CD4-positive, alpha-beta T cell treated with Interleukin-15 for 4 hours (primary cell): ENCODE measurements at places on chromosomes 7 and 10.

DNA sequence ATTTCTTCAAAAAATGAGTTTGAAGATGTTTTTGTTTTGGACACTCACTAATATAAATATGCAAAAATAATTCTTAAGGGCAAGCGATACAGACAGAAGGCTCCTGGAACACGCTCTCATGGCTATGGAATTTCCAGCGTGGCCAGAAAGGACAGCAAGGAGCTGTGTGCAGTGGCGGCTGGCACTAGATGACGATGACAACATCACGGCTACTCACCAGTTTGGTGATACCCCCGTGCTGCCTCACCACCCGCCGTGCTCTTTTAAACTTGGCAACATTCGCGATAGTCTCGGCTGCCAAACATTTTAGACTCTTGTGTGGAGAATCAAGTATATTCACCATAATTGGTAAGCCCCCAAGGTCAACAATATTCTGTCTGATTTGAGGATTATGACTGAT is 54.9 kb downstream of the ODAD2 start:
- DNase-seq, result no peak

- no peak for DNase-seq
These were observed 149.8 kb downstream of the DOCK4 start for GRCh38 chr7:112056409-112056808.

DNA sequence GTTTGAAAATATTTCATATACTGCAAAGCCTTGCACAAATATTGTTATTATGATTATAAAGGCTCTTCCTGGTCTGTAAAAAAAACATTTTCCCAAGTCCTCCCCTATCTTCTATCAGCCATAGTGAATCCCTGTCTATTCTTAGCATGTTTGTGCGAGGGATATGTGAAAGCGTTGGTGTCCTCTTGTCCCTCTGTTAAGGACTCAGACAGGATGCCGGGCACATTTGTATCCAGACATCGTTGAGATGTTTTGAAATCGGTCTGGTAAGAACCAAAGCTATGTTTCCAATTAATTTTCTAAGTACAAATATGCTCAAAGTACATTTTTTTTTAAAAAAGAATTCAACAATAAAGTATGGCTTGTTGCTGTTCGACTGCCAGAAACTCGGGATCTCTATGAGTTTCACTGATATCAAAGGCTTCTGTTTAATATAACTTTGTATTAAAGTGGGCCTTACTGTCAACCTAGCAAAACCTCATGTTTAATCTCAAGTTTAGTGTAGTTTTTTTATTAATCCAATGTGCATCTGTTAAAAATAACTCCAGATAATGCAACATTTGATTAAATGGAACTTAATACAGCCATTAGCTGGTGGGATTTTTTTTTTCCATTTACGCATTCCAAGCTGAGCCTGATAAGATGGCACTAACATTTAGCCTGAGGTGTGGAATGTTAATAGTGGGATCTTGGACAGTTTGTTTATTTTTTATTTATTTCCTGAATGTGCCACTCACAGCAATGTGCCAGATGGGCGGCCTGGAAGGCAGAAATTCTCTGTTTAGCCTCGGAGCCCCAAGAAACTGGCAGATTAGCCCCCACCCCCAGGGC is 754.3 kb downstream of the LRMDA start:
- no peak for DNase-seq

GRCh38 chr10:78684947-78685346 is 383.8 kb upstream of the ZMIZ1 start:
- no peak for DNase-seq

GRCh38 chr10:11441151-11441535 is 170.3 kb downstream of the USP6NL start:
- no peak for DNase-seq

DNA sequence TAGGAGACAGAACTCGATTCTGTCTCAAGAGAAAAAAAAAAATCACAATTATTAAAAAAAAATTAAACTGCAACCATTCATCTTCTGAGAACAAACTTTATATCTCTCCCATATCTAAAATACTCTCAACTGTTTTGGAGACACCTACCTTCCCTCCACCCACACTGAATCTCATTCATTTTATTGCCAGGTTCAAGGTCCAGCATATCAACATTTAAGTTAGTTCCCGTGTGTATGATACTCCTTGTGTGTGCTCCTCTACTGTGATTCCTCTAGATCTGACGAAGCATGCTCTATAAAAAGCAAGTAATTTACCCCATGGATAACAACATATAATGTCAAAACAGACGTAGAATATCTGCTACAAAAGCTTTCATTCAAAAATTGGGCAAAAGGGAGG is 351.8 kb upstream of the SORCS1 start:
- DNase-seq, result no peak

DNA sequence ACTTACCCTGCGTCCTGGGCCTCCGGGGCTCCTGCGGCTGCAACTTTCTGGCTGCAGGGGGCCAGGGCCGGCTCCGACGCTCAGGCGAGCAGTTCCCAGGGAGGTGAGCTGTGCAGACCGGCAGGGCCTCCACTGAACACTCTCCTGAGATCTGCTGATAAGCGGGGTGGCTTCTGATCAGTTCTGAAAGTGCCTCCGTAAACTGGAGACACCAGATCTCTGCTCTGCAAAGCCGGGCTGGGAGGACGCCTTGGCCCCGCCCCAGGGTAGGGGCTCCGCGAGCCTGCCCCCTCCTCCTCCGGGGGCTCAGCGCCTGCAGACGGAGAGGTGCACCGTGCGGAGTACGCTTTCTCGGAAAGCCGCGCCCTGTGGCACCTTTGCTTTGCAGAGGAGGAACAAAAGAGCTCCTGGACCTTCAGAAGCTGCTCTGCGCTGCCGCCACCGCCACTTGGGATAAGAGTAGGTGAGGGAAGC is 141.3 kb upstream of the VKORC1L1 start:
- DNase-seq, result no peak

GRCh38 chr10:43254881-43255633 is 11.8 kb downstream of the RASGEF1A start:
- no peak for DNase-seq

DNA sequence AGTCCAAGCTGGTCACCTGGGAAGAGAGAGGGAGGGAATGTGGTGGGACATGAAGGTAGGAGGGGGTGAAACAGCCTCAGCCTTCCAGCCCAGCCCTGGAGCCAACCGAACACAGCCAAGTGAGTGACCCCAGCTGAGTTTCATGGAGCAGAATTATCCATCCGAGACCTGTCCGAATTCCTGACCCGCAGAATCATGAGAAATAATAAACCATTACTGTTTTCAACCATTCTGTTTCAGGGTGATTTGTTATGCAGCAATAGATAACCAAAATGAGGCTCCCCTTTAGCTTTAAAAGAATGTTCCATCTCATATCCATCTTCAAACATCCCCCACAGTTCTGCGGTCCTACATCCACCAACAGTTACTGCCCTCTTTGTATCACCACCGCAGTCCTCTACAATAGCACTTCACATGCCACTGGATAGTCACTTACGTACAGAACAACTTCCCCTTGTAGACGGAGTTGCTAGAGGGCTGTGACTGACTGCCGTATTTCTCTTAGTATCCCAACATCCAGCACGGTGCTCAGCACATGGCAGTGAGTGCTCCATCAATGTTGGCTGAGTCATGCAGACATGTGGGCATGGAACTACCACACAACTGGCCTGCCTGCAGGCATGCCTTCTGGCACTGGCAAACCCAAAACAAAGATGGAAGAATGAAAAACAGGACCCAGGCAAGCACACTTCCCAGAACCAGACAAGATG is 18.5 kb downstream of the KIAA1549 start:
- no peak for DNase-seq

GRCh38 chr10:7038416-7038815 is 372.4 kb downstream of the SFMBT2 start:
- DNase-seq, result no peak

DNA sequence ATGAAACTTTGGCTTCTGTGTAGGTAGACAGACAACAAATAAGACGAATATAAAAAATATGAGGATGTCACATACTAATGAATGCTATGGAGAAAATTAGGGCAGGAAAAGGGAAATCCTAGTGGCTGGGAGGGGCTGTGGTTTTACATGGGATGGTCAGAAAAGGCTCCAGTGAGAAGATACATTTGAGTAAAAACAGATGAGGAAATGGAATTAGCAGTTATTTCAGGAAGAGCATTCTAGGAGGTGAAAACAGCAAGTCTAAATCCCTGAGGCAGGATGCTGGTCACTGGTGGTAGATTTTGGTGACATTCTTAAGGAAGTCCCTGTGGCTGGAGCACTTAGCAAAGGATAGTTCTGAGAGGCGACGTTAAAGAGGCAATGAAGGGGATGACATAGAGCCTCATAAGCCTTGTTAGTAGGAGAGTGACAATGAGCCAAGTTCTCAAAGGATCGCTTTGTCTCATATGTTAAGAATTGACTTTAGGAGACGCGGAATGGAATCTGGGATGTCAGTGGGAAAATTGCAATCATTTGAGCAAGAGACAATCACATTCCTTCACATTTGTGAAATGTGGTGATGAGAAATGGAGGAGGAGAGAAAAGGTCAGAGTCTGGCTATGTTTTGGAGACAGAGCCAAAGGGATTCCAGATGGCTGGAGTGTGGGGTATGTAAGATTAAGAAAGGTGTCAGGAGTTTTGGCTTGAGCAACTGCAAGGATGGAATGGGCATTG is 384.7 kb upstream of the FZD8 start:
- no peak for DNase-seq

- no peak for DNase-seq
These were observed 38.2 kb upstream of the CDK6 start for GRCh38 chr7:92874567-92874966.

DNA sequence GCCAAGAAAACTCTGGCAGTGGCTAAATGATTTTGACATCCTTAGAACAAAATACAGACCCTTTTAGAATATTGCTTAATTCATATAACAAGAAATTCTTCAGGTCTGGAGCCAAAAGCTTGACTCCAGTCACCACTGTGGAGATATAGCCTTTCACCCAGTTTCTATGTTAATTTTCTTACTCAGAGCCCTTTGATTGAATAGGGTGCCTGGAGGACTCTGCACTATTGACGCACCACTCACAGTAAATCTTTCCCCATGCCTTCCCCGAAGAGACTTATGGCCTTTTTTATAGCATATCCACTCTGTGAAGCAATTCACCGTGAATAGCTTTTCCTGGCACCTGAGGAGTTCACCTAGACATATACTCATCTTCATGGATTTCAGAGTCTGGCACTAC is 613.8 kb downstream of the ZWINT start:
- no peak for DNase-seq

GRCh38 chr10:117554241-117554814 is 11.8 kb downstream of the EMX2 start:
- no peak for DNase-seq

- DNase-seq, result peak; percentile 54
These were observed 34.1 kb downstream of the NET1 start for GRCh38 chr10:5446390-5446926.

GRCh38 chr7:155462163-155462735 is 4.3 kb downstream of the EN2 start:
- no peak for DNase-seq

- DNase-seq, result no peak
These were observed 399.4 kb downstream of the PLXDC2 start for GRCh38 chr10:20215547-20216152.

GRCh38 chr7:55427800-55428199 is 62.7 kb downstream of the LANCL2 start:
- no peak for DNase-seq

DNA sequence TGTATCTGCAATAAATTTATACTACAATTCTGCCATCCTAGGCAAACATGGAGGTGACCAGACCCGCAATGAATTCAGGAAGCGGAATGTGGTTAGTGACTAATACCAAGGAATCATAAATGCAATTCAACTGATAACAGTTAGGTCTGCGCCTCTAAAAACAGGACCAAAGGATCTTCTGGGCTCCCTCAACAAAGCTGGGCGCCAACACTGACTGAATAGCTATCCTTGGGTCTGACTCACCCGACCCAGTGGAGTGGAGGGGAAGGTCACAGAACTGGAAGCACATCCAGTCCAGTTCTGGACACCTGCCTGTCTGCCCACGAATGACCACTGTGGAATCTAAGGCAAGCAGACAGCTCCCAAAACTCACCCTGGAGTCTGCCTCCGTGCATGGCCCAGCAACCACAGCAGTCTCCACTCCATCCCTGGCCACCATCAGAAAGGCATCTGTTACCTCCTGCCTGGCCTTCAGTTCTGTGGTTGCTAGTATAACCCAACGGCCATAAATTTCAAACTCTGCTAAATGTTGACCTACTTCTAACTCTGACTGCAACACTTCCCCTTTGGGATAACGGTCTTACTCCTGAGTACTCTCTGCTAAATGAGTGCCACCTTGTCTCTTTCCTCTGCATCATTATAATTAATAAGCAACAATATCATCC is 43.0 kb upstream of the DLX6 start:
- DNase-seq, result no peak

- DNase-seq, result peak; percentile 65
These were observed 81.3 kb upstream of the KLF6 start for GRCh38 chr10:3866332-3866731.

- DNase-seq, result no peak
These were observed 530.9 kb downstream of the PTPRN2 start for GRCh38 chr7:158056761-158057160.

- DNase-seq, result no peak
These were observed 25.9 kb downstream of the STEAP4 start for GRCh38 chr7:88280801-88281200.

- no peak for DNase-seq
These were observed 2.3 kb downstream of the ELMO1 start for GRCh38 chr7:37446371-37446770.

DNA sequence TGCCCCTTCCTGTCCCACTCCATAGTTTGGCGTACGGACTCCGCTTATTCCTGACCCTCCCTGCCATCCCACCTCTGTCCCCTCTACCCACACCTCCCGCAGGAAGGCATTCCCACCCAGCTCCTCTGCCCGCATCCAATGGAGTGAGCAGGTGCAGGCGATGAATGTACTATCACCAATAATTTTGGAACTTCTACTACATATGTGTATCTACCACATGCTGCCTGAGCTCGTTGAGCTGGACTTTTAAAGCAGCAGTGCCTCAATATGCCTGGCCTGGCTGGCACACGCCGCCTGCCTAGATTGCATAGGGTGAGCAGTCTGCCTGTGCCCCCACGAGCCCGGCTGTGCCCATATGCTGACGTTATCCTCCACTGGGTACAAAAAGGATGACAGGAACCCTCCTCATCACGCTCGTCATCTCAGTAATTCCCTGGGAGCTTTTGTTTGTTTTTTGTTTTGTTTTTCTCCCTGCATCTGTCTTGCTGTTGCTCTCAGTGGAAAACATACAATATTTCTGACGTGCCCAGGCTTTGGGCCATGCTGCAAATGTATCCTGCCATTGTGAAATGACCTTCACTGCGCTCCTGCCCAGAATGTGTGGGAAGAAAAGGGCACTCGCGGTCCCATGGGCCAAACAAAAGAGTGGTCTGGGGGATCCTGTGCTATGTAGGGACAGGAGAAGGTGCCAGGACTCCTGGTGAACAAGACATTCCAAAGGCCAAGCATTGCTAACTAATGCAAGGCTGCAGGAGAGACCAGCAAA is 302.8 kb downstream of the PTPRN2 start:
- no peak for DNase-seq

DNA sequence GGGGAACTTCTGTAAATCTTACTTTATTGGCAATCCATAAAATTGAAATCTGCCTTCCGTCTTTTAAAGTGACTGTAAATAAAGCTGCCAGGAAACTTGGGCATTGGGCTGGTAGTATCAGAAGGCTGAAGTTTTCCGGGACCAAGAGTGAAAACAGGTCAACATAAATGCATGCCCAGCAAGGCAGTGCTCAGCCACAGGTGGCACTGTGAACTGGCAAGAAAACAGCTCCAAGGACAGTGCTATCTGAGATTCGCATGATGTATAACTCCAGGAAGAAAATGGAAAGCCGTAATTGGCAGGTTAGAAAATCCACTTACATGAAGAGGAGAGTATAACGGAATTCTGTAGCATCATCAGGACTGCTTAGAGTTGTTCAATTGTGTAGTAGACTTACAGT is 1.9 kb upstream of the INSYN2A start:
- DNase-seq, result no peak
